ENCODE measurements at places on chromosomes 4 and X.

DNA sequence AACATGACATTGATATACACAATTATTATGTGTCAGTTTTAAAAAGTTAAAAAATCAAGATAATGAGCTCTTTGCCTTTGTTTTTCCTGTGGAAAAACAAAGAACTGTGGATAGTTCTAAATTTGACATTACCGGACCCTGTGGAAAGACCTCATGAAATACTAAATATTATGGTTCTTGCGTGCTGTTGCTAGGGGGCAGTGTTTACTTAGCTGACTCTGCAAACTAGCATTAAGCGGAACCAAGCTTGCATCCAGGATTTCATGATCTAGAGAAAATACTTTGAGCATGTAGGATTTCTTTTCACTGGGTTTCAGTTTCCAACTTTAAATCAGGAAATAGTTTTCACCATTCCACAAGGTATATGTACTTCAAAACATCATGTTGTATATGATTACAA lies 33.6 kb downstream of the CLCN4 start:
- DNase-seq, result peak; percentile 80

GRCh38 chr4:128162434-128162833 lies 101.3 kb downstream of the LARP1B start:
- DNase-seq, result peak; percentile 6

- DNase-seq, result no peak
These were observed 62.3 kb upstream of the SMARCA5 start for GRCh38 chr4:143451186-143451585.

- DNase-seq, result no peak
These were observed 612.2 kb downstream of the IQCM start for GRCh38 chr4:149203256-149204001.

GRCh38 chrX:9665113-9665512 lies 100.5 kb downstream of the GPR143 start:
- DNase-seq, result no peak

DNA sequence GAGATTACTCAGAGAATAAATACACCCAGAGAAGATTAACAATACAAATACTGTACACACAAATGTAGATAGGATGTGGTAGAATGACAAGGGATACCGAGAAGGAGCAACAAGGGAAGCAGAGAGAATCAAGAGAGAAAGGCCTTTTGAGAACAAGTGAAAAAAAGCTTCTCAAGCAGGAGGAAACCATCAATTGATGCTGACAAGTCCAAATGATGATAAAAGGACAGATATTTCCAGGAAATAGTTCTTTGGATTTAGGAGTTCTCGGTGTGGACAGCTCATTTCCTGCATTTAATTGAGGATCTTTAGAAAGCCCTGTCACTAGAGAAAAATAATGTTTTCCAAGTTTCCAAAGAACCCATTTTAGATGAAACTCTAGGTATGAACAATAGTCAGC lies 48.1 kb downstream of the NPY5R start:
- no peak for DNase-seq

GRCh38 chr4:95124906-95125504 lies 367.2 kb downstream of the BMPR1B start:
- DNase-seq, result peak; percentile 65

DNA sequence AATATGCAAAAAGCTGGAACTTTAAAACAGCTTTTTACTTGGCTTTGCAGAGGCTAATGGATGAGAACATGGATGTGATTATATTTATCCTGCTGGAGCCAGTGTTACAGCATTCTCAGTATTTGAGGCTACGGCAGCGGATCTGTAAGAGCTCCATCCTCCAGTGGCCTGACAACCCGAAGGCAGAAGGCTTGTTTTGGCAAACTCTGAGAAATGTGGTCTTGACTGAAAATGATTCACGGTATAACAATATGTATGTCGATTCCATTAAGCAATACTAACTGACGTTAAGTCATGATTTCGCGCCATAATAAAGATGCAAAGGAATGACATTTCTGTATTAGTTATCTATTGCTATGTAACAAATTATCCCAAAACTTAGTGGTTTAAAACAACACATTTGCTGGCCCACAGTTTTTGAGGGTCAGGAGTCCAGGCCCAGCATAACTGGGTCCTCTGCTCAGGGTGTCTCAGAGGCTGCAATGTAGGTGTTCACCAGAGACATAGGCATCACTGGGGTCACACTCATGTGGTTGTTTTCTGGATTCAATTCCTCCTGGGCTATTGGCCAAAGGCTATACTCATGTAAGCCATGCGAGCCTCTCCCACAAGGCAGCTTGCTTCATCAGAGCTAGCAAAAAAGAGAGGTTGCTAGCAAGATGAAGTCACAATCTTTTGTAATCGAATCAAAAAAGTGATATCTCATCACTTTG lies 15.6 kb downstream of the TLR8 start:
- no peak for DNase-seq

GRCh38 chrX:151082077-151082948 lies 94.1 kb upstream of the GPR50 start:
- DNase-seq, result peak; percentile 85

GRCh38 chr4:89898304-89898716 lies 3.7 kb downstream of the MMRN1 start:
- DNase-seq, result peak; percentile 60

- no peak for DNase-seq
These were observed 31.2 kb downstream of the WDR1 start for GRCh38 chr4:10085386-10085785.

DNA sequence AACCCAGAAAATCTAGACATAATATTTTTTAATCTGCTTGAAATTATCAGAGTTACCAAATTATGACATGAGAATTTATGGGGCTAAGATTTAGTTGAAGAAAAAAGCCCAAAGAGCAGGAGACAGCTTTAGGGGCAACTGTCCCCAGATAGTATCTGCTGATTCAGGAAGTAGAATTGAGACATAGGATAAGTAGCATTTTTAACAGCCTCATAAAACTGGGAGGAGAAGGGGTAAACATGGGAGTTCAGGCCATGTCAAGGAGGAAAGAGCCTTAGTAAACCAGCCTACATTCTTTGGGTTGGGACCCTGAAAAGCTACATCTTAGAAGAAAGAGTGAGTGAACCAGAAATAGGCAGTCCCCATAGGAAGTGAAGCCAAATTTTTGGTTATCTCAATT lies 9.7 kb upstream of the RAB28 start:
- DNase-seq, result no peak

DNA sequence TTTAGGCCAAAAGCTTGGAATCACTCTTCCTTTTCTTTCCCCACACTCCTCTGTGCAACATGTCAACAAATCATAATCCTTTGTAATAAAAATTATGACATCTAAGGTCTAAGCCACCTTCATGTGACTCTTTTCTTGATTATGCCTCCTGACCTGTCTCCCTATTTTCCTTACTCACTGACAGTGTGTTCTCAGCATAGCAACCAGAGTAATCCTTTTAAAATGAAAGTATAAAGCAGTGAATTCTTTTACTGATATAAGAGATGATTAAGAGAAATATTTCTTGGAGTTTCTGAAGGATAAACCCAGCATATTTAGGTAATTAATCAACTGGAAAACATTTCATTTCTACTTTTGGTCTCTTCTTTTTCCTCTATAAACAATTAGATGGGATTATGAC lies 44.7 kb downstream of the USO1 start:
- no peak for DNase-seq

GRCh38 chrX:118980761-118981160 lies 6.3 kb downstream of the LONRF3 start:
- no peak for DNase-seq

GRCh38 chrX:84046403-84046984 lies 141.5 kb downstream of the RPS6KA6 start:
- peak; percentile 70 for DNase-seq

- DNase-seq, result peak; percentile 30
These were observed 38.7 kb upstream of the MXD4 start for GRCh38 chr4:2300431-2301224.

DNA sequence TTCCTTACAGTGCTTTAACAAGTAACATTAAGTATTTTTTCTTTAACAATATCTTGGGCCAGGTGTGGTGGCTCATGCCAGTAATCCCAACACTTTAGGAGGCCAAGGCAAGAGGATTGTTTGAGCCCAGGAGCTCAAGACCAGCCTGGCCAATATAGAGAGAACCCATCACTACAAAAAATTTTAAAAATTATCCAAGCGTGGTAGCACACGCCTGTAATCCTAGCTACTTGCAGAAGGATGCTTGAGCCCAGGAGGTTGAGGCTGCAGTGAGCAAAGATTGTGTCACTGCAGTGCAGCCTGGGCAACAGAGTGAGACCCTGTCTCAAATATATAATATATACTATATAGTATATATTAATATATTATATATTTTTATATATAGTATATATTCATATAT lies 162.2 kb downstream of the ZNF674 start:
- DNase-seq, result no peak

DNA sequence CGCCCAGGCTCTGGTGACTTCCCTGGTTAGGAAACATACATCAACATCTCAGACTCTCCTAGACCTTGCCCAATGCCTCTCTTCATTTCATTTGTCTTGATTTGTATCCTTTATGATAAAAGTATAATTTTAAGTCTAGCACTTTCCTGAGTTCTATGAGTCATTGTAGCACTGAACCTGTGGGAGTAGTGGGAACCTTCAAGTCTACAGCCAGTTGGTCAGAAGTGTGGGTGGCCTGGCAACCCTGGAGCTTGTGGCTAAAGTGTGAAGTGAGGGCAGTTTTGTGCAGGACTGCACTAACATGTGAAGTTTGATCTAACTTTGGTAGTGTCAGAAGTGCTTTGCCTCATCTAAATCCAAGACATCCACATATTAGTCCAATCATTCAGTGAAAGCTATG lies 259.3 kb upstream of the IGFBP7 start:
- no peak for DNase-seq

GRCh38 chrX:124338733-124339514 lies 6.5 kb downstream of the TEX13D start:
- no peak for DNase-seq

- DNase-seq, result no peak
These were observed 497.9 kb downstream of the SMARCA1 start for GRCh38 chrX:129025376-129025775.

DNA sequence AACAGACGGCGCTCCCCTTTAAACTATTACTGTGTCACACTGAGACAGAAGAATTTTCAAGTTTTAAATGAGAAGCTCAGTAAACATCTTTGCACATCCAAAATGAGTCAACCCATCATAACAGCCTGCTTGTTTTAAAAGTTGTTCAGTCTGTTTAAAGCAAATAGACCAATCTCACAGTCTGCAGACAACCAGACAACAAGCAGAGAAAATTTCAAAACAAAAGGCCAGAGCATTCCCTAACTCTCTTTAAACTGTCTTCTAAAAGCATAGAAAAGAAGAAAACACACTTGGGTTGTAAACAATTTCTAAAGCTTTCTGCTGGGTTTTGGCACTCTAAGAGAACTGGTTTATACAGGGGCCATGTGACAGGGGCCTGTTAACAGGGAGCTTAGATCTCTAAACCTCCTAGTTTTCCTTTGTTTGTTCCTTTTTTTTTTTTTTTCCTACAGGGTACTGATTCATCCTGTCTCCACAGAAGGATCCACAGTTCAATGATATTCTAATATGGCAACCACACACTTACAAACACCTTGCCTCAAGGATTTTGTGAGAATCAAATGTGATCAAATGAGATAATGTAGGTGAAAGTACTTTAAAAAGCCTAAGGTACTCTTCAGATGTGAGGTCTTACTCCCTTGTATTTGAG lies 100.8 kb upstream of the MAML3 start:
- peak; percentile 69 for DNase-seq

DNA sequence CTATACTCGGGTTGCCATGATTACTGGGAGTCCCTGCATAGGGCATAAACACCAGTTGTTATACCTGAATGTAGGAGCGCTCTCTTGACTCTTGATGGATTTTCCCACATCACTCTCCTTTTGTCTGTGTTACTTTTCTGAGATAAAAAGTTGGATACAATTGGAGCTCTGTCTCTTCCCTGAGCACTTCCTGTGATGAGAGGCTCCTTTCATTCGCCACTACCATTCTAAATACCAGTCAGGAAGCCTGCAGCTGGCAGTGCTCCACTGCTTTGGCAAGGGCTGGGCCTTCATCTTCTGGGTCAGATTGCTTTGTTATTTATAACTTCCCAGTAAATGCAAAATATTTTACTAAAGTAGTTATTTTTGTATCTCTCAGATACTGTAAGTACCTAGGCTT lies 13.9 kb downstream of the TCEANC start:
- peak; percentile 18 for DNase-seq

GRCh38 chr4:181517491-181517890 lies 725.7 kb upstream of the TENM3 start:
- no peak for DNase-seq

GRCh38 chrX:11244636-11245035 lies 48.6 kb upstream of the AMELX start:
- DNase-seq, result no peak

GRCh38 chr4:42610941-42611340 lies 46.0 kb downstream of the ATP8A1 start:
- no peak for DNase-seq

DNA sequence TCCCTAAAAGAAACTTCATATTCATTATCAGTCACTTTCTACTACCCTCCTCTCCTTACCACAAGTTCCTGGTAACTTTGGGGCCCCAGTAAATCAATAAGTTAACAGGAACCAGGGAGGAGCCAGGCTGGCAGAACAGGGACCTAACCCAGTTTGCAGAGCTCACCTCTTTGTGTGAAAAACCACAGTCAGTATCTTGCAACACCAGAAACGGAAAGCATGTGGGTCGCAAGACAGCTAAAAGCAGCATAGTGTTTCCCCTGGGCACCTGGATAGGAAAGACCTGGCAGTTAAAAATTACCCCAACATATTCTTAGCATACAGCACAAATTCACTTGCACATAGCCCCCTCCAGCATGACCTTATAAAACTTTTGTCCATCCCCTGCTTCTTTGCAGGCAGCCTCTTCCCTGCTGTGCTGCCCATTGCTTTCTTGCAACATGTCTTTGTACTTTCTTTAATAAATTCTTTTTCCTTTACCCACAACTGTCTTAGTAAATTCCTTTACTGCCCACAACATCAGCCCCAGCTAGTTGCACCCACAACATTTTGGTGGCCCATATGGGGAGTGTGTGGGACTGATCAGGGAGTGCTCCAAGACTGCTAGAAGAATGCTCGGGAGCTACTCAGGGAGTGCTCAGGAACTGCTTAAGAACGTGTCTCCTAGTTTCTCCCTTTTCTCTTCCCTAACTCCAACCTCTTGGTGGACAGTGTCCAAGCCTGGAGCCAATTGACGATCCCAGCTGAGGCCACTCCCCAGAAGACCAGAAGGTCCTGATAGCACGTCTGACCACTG lies 83.4 kb downstream of the MSN start:
- no peak for DNase-seq

- peak; percentile 78 for DNase-seq
These were observed 6.2 kb downstream of the MYL5 start for GRCh38 chr4:680551-680927.

GRCh38 chrX:115690511-115691216 lies 129.7 kb downstream of the PLS3 start:
- DNase-seq, result peak; percentile 83

DNA sequence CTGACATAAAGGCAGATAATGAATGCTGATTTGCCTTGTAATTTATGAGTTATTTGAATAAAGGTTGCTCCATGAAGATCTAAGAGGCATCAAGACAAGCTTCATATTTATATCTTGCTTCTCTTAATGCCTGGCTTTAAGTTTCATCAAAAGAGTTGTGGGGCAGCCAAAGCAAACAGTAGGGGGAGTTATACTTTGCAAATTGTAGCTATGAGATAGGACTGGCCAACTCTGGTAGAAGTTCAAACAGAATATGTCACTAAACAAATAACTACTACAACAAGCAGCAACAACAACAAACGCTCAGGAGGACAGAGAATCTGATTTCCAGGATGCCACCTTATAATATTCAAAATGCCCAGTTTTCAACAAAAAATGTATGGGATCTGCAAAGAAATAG lies 69.1 kb upstream of the PLAC1 start:
- peak; percentile 81 for DNase-seq

GRCh38 chrX:80879916-80880315 lies 70.2 kb upstream of the BRWD3 start:
- no peak for DNase-seq
